Urinary bladder (tissue), 4 donors: ENCODE measurements at places on chromosomes 7 and 10. TPM values are rescaled to one million over a fixed set of nuclear protein-coding genes. Genes with fewer than 3 reads are reported as not detected.

CLDN3 gene
- 0.21 TPM for total RNA-seq

PLXNA4 gene
- total RNA-seq: 6.5 TPM

NRAP gene
- total RNA-seq: 1.5 TPM

DOCK4 gene
- 46.5 TPM for total RNA-seq

- DNase-seq: no peak
Observed at GRCh38 chr7:142632271-142633134, 116.8 kb upstream of the PRSS1 start.

DNA sequence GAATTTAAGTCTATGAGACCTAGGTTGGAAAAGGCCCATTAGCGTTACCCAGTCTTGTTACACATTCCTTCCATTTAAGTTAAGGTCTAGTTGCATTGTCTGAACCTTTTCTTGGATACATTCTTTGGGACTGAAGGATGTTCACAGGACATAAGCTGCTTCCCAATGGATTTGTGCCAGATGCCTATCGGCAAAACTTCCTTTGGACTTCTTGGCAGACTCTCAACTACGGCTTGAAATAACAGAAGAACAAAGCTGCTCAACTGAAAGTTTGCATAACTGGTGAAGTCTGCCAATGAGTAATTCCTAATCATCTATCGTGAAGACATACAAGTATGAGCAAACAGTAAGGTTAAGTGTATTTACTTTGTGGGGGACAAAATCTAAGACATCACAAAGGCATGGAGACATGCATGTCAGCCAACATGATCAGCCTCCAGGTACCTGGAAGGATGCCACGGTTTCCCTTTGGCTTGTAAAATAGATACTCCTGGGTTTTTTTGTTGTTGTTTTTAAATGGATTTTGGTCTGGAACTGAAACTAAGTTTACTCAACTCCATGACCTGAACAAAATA, 35.4 kb downstream of the MALSU1 start:
- peak; percentile 35 for DNase-seq

DNA sequence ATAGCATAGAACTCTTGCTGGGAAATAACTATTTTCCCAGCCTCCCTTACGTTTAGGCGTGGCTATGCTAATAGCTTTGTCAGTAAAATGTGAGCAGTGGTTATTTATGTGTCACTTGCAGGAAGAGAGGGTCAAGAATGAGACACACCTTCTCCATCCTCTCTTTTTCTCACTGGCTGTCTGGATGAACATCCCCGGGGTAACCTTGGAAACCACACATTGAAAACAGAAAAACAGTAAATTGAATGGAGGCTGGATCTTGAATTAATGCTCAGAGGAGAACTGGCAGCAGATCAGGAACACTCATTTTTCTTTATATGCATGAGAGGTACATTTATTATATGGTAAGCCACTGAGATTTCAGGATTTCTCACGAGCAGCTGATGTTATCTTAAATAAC, 127.6 kb downstream of the DNAJB9 start:
- DNase-seq: no peak

- no peak for DNase-seq
Observed at GRCh38 chr7:16419859-16420258, 1.5 kb downstream of the CRPPA start.

GRCh38 chr10:120480848-120481247, 23.8 kb downstream of the PLPP4 start:
- no peak for DNase-seq

DNA sequence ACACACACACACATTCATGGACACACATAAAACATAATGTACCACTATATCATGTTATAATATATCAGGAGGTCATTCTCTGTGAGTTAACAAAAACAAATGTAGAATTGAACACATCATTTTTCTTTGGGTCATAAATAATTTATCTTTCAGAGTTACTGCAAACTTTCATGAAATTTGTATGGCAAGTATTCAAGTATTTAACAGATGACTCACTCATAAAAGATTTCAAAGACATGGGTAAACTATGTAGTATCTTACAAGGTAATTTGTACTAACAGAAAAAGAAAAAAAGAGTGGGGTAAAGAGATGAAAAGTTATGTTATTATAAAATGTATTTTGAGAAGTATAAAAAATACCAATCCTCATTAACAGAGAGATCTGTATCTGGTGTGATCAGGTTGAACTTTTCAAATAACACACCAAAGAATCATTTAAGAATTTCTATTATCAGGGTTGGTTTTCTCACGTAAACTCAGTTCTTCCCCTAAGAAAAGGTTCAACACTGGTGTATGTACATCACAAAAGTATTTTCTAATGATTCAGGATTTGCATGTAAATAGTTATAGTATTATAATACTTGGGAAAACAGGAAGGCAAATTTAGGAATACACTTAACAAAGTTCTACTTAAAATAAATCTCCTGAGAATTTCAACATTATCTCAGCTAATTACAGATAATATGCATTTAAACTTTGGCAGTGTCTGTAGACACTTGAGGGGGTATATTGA, 933.1 kb upstream of the LRRN3 start:
- no peak for DNase-seq
